Right renal cortex interstitium (tissue), 3 donors: ENCODE measurements at places on chromosomes 12 and 14.
A peak's percentile ranks its signal among the peaks of the same experiment; 100 is the strongest.

- no peak for DNase-seq
Measured at GRCh38 chr14:62631176-62631575, 414.1 kb downstream of the KCNH5 start.

DNA sequence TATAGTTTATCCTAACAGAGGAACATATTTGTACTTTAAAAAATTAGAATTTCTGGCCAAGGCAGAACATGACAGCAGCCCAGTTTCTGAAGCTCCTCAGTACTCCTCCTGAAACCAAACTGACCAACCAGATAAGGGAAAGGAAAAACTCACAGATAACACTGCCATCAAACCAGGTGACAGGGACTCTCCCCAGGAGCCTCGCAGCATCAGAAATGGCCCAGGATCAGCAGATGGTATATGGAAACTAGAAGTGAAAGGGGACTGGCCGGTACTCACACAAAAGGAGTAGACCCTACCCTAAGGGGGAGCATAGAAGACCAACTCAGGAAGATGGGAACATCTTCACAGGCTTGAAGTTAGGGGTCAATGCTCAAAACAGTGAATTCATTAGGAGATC lies 22.0 kb downstream of the GALC start:
- DNase-seq: no peak

GRCh38 chr12:46385438-46385837 lies 12.9 kb upstream of the SLC38A2 start:
- no peak for DNase-seq

GRCh38 chr12:57474430-57474829 lies 5.2 kb downstream of the ARHGAP9 start:
- DNase-seq: no peak

- DNase-seq: no peak
Measured at GRCh38 chr14:100450049-100450448, 126.9 kb downstream of the SLC25A47 start.

DNA sequence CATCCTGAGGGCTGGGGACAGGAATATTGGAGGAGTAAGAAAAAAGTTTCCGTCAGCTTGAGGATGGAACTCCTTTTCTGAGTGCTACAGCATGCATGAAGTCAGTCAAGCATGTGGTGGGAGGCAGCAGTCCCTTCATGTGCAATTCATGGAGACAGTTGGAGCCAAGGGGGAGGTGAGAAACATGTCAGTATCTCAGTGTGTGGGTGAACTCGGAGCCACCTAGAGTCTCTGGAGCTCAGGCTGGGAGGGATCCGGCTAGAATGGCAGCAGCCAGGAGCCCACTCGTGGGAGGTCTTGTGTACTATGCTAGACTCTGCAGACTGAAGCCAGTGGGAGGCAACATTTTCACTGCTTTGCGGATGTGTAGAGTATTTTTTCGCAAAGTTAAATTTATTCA lies 60.3 kb downstream of the AVPR1A start:
- no peak for DNase-seq

DNA sequence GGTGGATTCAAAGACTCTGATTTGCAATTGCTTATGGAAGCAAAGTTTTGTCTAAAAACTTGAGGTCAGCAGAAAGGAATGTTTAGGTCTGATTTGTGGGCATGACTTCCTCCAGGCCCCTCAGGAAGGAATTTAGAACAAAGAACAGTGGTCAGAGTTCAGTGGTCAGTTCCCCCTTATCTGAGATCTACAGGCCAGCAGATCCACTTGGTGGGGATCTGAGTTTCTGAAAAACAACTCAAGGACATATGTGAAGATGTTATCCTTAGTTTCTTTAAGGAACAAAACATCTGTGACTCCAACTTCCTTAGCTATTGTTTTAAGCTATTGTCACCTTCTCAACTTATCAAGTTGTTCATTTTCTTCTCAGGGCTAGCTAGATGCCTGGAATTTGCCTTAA lies 28.0 kb upstream of the NAA30 start:
- DNase-seq: no peak

DNA sequence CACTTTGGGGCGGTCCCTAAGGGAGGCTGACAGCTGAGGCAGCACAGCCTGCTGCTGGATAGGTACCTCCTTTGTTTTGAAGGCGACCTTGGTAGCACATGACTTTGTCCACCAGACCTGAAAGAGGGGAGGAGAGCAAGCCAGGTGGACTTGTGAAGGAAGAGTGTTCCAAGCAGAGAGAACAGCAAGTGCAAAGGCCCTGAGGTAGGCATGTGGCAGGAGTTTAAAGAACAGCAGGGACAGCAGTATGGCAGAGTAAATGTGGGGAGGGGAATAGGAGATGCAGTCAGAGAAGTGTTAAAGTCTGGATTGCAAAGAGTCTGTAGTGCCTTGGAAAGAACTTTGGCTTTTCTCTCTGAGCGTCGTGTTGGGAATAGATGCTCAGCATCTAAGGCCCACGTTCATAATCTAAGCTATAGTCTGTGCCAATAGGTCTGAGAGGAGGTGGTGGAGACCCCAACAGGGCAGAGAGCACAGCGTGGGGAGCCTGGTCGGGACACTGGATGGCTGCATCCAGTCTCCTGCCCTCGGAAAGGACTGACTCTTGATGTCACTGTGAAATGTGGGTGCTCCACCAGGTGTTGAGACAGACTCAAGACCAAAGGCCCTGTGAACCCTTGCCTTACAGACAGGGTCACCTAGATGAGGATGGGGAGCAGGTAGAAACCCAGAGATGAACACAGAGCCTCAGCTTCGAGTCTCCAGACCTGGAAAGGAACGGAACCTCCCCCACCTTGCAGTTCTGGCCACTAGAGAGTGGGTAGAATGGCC lies 242.1 kb upstream of the PWP1 start:
- no peak for DNase-seq

DNA sequence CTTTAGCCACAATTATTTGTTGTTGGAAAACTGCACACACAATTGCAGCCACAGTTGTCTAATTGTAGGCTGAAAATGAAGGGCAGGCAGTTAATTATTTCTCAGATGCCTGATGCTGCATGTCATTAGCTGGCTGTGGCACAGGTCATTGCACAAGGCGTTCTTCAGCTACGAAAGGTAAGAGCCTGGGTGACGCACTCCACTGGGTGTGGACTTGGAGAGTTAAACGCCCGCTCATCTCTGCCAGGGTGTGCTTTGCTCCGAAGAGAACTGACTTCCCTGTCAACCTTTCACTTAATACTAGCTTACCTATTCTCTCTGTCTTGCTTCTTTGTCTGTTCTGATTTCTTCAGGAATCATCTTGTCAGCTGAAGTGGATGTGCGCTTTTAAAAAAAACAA lies 91.4 kb upstream of the CPM start:
- peak; percentile 53 for DNase-seq

DNA sequence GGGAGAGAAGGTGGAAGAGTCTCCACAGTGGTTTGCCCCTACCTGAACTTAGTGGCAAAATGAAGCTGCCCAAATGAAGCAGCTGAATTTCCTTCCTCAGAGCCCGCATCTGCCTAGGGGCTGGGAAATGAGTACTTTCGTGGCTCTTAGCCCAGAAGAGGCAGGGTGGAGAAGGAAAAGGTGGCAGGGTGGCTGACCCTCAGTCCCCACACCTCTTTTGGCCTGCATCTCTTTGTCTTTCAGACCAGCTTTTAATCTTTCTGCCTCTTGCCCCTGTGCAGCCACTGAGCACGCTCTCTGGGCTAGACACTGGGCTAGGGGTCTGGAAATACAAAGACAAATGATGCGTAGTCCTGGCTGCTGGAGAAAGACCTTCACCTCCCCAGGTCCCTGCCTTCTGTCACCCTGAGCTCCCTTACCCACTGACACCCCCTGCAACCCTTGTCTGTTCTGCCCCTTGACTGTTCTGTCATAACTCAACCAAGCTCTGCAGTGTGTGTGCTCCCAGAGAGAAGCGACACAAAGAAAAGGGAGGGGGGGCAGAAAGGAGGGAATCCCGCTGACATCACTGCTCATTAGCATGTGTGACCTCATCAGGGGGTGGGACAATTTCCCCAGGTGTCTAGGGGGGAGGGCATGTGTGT lies 371 bp upstream of the REM2 start:
- DNase-seq: no peak

GRCh38 chr14:30569216-30569902 lies 10.4 kb downstream of the G2E3 start:
- no peak for DNase-seq

DNA sequence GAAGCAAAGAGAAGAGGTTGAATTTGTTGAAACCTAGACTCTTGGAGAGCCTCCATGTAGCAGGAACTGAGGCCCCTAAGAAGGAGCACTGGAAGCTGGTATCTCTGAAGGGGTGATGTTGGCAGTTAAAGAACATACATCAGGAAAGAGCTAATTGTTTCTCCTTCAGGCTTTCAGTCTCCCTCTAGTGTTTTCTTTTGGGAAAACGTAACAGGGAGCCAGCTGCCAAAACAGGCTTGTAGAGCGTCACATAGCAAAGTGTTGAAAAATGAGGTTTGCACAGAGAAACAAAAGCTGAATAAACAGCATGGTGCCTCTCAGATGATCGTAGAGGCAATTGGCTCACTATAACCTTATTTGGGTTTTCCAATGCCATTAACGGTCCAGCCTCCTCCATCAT lies 46.9 kb upstream of the CAND1 start:
- no peak for DNase-seq

- no peak for DNase-seq
Measured at GRCh38 chr12:132481771-132482745, 7.9 kb upstream of the FBRSL1 start.

GRCh38 chr12:110798461-110798860 lies 48.3 kb upstream of the CCDC63 start:
- DNase-seq: no peak

DNA sequence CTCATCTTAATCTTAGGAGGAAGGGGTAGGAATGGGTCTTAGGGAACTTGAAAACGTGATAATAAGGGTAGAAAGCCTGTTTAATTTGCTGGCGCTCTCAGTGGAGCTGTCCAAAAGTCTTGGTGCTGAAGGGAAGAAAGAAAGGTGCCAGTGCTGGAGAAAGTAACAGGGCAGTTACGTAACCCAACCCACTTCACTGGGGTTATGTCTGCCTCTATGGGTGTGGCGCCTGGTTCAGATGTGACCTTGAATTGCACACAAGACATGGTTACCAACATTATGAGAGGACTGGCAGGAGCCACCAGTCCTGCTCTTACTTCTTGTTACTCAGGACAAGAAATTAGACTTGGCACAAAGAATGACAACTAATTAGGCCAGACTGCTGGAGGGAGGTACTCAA lies 18.6 kb upstream of the GPATCH2L start:
- DNase-seq: peak; percentile 41

- DNase-seq: no peak
Measured at GRCh38 chr12:69758105-69758504, 19.4 kb downstream of the RAB3IP start.

DNA sequence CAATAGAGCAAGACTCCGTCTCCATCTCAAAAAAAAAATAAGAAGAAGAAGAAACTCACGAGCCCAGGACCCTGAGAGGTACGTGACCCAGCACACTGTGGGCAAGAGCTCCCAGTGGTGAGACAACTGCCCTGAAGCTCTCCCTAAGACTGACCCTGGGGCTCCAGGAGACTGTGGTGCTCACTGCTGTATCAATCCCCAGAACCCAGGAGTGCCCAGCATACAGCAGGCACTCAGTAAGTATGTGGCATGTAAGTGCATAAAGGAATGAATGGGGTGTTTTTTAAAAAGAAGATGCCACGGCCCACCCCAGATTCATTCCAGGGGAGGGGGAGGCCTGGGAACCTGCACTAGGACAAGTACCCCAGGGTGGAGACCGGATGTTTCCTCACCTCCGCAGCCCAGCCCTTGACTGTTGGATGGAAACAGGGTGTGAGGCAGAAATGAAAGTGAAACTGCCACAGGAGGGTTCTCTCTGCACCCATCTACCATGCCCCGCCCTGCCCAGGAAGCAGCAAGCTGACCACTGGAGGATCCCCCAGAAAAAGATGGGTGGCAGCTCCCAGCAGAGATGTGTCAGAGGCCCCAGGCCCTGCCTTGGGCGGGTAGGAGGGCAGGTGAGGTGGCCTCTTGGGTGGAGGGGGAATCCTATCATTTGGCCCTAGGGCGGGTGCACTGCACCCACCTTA lies 12.2 kb downstream of the ITPK1 start:
- DNase-seq: no peak

DNA sequence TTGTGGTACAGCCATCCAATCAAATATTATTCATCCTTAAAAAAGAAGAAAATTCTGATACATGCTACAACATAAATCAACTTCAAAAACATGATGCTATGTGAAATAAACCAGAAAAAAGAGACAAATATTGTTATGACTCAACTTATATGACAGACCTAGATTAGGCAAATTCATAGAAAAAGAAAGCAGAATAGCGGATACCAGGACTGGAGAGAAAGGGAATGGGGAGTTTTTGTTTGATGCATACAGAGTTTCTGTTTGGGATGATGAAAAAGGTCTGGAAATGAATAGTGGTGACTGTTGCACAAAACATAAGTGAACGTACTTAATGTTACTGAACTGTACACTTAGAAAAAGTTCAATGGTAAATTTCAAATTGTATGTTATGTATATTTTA lies 82.3 kb downstream of the SPPL3 start:
- DNase-seq: no peak

DNA sequence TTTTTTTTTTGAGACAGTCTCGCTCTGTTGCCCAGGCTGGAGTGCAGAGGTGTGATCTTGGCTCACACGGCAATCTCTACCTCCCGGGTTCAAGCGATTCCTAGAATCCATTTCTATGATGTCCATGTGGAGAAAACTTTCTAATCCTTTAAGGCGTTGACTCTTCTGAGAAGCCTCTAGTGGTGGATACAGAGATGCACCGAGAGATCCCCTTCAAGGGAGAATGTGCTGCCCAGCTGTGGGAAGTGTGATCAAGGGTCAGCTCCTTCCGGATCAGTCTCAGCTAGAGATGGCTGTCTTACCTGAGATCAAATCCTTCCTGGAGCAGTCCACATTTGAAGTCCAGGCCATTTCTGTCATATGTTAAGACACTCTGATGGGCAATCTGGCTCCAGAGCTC lies 92.7 kb upstream of the HECTD1 start:
- no peak for DNase-seq

DNA sequence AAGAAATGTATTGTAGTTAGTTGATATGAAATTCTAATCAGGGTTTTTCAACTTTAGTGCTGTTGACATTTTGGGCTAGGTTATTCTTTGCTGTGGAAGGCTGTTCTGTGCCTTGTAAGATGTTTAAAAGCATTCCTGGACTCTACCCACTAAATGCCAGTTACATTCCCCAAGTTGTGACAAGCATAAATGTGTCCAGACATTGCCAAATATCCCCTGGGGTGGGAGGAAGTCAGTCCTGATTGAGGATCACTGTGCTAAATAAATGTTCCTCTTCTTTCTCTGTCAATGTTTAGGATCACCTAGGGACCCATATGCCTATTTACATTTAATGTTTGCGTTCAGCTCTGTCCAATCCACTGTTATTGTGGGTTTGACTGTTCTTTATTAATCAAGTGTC lies 268.3 kb downstream of the TMTC2 start:
- no peak for DNase-seq

- DNase-seq: peak; percentile 92
Measured at GRCh38 chr12:48903982-48904411, 21.3 kb downstream of the FKBP11 start.

DNA sequence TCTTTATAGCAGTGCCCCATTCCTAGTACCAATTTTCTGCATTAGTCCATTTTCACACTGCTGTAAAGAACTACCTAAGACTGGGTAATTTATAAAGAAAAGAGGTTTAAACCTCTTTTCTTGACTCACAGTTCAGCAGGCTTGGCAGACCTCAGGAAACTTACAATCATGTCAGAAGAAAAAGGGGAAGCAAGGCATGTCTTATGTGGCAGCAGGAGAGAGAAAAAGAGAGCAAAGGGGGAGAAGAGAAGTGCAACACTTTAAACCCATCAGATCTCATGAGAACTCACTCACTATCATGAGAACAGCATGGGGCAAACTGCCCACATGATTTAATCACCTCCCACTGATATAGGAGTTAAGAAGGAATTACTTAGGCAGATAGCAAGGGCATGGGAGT lies 101.6 kb upstream of the PLEKHG7 start:
- DNase-seq: no peak

GRCh38 chr14:67129768-67130167 lies 59.5 kb upstream of the GARIN2 start:
- no peak for DNase-seq
